ENCODE measurements at places on chromosomes 12 and 14. TPM values are rescaled to one million over a fixed set of nuclear protein-coding genes. Genes with fewer than 3 reads are reported as not detected.

DNA sequence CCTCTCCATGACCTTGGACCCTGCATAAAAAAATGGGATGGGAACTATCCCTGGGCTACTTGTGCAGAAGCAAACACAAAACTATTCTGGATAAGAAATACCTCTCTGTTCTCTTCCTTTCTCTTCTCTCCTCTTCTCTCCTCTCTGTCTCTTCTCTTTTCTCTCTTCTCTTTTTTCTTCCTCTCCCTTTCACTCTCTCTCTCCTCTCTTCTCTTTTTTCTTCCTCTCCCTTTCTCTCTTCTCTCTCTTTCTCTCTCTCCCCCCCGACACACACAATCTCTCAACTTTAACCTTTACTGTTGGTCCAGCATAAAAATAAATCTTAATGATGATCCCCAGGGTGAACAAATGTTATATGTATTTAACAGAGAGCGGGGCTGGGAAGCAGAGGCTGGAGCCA, 141.4 kb downstream of the SRGAP1 start:
- no peaks in the 10 kb centered on the region for H3K27me3 ChIP-seq
- no peak for DNase-seq
- H3K27ac ChIP-seq: no peak overlapping the region
- no peak overlapping the region for H3K4me3 ChIP-seq

GRCh38 chr12:124024263-124024678, 51.3 kb downstream of the ZNF664 start:
- peaks cover 20% of the 10 kb centered on the region for H3K4me1 ChIP-seq
- H3K27ac ChIP-seq: no peak overlapping the region
- H3K36me3 ChIP-seq: no peaks in the 10 kb centered on the region
- H3K27me3 ChIP-seq: no peaks in the 10 kb centered on the region

The TSHR gene
- total RNA-seq: not detected

GRCh38 chr14:81435391-81436295, 35.5 kb upstream of the STON2 start:
- peaks cover 6% of the 10 kb centered on the region for H3K4me1 ChIP-seq
- no peaks in the 10 kb centered on the region for H3K27me3 ChIP-seq
- DNase-seq: no peak
- H3K36me3 ChIP-seq: no peaks in the 10 kb centered on the region
- H3K27ac ChIP-seq: peak overlapping the region; percentile 29
- peak overlapping the region; percentile 58 for H3K4me3 ChIP-seq

The KRT83 gene
- not detected for total RNA-seq

DNA sequence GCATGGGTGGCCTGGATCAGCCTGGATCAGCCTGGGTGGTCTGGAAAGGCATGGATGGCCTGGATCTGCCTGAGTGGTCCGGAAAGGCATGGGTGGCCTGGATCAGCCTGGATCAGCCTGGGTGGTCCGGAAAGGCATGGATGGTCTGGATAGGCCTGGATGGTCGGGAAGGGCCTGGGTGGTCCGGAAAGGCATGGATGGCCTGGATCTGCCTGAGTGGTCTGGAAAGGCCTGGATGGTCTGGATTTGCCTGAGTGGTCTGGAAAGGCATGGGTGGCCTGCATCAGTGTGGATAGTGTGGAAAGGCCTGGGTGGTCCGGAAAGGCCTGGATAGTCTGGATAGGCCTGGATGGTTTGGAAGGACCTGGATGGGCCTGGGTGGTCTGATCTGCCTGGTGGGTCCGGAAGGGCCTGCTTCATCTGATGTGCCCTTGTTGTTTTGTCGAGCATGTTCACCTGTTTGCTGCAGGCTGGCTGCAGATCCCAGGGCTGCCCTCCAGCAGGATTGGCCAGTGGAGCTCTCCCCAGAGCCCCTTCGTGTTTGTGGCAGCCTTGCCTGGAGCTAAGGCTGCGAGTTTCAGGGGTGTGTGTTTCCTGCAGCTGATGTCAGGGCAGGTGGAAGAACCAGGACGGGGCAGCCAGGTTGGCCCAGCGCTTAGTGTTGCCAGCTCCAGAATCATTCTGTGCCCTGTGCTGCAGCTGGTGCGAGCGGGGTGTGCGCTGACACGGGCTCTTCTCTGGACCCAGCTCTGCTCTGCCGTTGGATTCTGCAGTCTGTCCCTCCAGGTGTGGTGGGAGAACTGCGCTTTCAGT, 19.3 kb upstream of the TEX22 start:
- no peak overlapping the region for H3K4me3 ChIP-seq
- H3K4me1 ChIP-seq: no peaks in the 10 kb centered on the region
- no peaks in the 10 kb centered on the region for H3K36me3 ChIP-seq

The COA8 gene
- 17.2 TPM for total RNA-seq

GRCh38 chr12:98238515-98239130, 276.8 kb upstream of the TMPO start:
- no peaks in the 10 kb centered on the region for H3K36me3 ChIP-seq
- H3K4me3 ChIP-seq: no peak overlapping the region
- H3K27ac ChIP-seq: no peak overlapping the region
- no peaks in the 10 kb centered on the region for H3K27me3 ChIP-seq
- peak; percentile 89 for DNase-seq

The OTX2 gene
- total RNA-seq: not detected

GRCh38 chr12:10366875-10367274, 23.0 kb downstream of the KLRK1 start:
- H3K27me3 ChIP-seq: no peaks in the 10 kb centered on the region
- H3K4me1 ChIP-seq: peaks cover 33% of the 10 kb centered on the region
- H3K36me3 ChIP-seq: no peaks in the 10 kb centered on the region
- no peak overlapping the region for H3K4me3 ChIP-seq

GRCh38 chr12:49972641-49973360, at the start of gene AQP6:
Gene AQP6 (plus strand): TSS chr12:49972947. CDS start chr12:49973174, 227 bp downstream.
- no peaks in the 10 kb centered on the region for H3K27me3 ChIP-seq
- H3K4me3 ChIP-seq: no peak within 1 kb of the TSS
- no peak within 1 kb of the TSS for H3K27ac ChIP-seq
- DNase-seq: no peak
- no peaks in the 10 kb centered on the region for H3K36me3 ChIP-seq
- peaks cover 7% of the 10 kb centered on the region for H3K4me1 ChIP-seq

The FAM177A1 gene
- 41.3 TPM for total RNA-seq

The APOLD1 gene
- total RNA-seq: 127 TPM

- H3K36me3 ChIP-seq: no peaks in the 10 kb centered on the region
- no peak overlapping the region for H3K4me3 ChIP-seq
- no peak for DNase-seq
- no peaks in the 10 kb centered on the region for H3K27me3 ChIP-seq
Observed at GRCh38 chr14:74563233-74563585, 48.8 kb downstream of the LTBP2 start.

GRCh38 chr12:124458220-124458991, 109.0 kb downstream of the NCOR2 start:
- peak overlapping the region; percentile 29 for H3K4me3 ChIP-seq
- no peaks in the 10 kb centered on the region for H3K27me3 ChIP-seq
- H3K4me1 ChIP-seq: peaks cover 51% of the 10 kb centered on the region

GRCh38 chr12:19639781-19640415, 200.6 kb downstream of the AEBP2 start:
- no peaks in the 10 kb centered on the region for H3K27me3 ChIP-seq
- no peak overlapping the region for H3K27ac ChIP-seq
- no peak for DNase-seq
- H3K4me1 ChIP-seq: peaks cover 11% of the 10 kb centered on the region

- H3K36me3 ChIP-seq: no peaks in the 10 kb centered on the region
- no peaks in the 10 kb centered on the region for H3K27me3 ChIP-seq
- H3K4me3 ChIP-seq: no peak overlapping the region
Observed at GRCh38 chr12:95169368-95169767, 47.9 kb downstream of the FGD6 start.

The SMOC1 gene
- 9.8 TPM for total RNA-seq
